ENCODE measurements at places on chromosomes 3 and 15.

- DNase-seq = no peak
Measured at GRCh38 chr15:67100801-67101581, 35.6 kb downstream of the SMAD3 start.

DNA sequence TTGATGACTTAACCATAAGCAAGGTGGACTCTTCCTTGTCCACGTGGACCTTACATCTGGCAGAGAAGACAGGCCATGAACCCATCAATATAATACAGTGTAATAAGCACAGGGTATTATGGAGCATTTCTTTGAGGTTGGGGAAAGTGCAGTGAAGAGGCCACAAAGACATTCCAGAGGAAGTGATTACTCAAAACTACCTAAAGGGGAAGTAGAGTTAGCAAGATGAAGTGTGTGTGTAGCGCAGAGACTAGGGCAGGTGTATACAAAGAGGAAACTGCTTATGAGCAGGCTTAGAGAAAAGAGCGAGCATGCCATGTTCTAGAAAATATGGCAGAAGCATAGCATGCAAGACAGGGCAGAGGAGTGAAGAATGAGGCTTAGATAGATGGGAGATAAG is 17.9 kb downstream of the CP start:
- DNase-seq = no peak

GRCh38 chr3:128133273-128133883 is 9.8 kb upstream of the RUVBL1 start:
- DNase-seq = peak; percentile 63

GRCh38 chr3:178669022-178669601 is 132.9 kb downstream of the KCNMB2 start:
- DNase-seq = no peak

GRCh38 chr3:149548669-149549065 is 74.2 kb downstream of the TM4SF4 start:
- no peak for DNase-seq

DNA sequence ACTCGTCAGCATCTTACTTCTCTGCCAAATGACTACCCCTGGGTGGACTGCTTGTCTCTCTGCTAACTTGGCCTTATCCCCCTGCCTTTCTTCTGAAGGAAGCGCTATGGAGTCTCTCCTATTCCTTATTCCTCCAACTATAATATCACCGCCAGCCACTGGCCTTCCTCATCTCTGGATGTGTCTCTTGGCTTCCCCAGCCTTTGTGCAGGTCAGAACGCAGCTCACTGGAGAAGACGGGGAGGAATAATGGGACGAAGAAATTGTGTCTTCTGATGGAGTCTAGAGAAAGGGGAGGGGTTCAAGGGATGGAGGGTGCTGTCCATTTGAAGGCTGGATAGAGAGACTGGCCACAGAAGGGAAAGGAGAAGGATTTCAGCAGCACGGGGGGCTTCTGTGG is 16.9 kb downstream of the ITGA11 start:
- no peak for DNase-seq

DNA sequence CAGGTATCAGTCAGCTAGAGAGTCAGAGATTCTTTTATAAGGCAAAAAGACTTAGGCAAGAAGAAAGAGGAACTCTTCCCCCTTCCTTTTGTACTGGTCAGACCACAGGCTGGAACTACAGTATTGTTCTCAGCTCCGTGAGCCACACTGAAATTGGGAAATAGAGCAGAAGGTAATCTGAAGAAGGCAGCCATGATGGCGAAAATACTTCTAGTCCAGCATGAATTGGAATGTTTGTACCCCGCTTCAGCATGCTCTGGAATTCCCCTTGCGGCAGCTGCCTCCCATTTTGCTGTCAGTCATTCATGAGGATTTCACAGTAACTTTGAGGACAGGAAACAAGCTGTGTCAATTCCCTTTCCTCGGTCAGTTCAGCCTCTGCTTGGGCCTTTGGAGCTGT is 96.2 kb downstream of the CORO2B start:
- DNase-seq = peak; percentile 10

GRCh38 chr15:36449662-36450145 is 129.7 kb upstream of the CDIN1 start:
- DNase-seq = no peak

- DNase-seq = no peak
Measured at GRCh38 chr15:28919679-28920655, 34.2 kb downstream of the APBA2 start.

DNA sequence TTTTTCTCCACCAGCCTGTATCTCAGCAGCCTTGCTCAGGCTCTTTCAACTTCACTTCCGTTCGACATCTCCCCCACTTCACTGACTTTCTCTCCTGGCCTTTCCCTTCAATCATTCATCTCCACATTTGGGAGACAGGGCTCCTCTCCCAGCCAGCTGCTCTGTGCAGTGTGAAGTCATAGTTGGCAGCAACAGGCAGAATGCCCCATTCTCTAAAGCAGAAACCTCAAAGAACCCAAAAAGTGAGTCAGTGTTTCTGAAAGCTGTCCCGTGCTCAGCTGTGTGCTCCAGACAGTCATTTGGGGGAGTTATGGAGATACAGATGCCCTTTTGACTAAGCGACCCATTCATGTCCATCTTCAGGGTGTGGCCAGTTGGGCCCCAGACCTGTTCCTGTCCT is 54.3 kb downstream of the NTRK3 start:
- no peak for DNase-seq

DNA sequence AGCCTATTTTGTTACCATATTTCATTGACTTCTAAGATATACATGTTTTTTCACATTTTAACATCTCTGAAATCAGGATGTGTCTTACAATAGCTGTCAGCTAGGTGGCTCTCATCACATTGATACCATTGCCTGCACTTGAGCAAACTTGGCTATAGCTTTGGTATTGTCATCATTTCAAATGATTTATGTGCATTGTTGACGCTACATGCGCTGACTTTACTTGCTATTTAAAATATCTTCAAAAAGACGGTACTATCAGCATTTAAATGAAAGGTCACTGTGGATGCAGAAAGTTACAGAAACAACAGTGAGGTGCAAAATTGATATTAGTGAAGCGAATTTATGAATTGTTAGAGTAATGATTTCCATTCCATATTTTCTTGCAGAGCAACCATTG is 54.0 kb upstream of the ABHD2 start:
- DNase-seq = peak; percentile 22

- no peak for DNase-seq
Measured at GRCh38 chr15:38304481-38304880, 51.8 kb downstream of the SPRED1 start.

- no peak for DNase-seq
Measured at GRCh38 chr3:39446444-39446843, 21.0 kb upstream of the MOBP start.

GRCh38 chr15:51307325-51307724 is 31.1 kb downstream of the CYP19A1 start:
- no peak for DNase-seq

Measured in CD4-positive, alpha-beta T cell treated with Interleukin-1 beta for 1 hour (primary cell).